ENCODE measurements at places on chromosomes 5 and 9.

GRCh38 chr5:175797521-175798038 lies 73.8 kb upstream of the CPLX2 start:
- peak; percentile 38 for DNase-seq

DNA sequence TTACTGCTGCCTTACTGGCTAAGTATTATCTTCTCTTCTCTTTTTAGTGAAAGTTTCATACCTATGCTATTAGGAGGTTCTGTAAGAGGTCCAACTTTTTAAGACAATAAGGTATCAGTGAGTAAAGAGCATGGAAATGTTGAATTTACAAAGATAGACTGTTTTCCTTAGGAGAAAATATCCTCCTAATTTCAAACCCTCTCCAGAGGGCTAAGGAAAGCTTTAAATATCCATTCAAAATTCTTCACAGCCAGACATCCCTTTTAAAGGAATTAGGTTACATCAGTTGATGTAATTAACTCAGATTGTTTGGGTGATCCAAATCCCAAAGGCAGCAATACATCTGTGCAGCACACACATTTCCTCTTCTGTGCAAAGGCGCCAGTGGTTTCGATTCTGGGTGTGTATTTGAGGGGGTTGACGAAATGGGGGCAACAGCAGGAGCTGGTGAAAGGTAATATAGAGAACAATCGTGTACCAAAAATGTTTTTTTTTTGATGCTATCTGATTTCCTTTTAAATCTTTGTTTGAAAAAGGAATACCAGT lies 273.8 kb upstream of the RPS23 start:
- no peak for DNase-seq

DNA sequence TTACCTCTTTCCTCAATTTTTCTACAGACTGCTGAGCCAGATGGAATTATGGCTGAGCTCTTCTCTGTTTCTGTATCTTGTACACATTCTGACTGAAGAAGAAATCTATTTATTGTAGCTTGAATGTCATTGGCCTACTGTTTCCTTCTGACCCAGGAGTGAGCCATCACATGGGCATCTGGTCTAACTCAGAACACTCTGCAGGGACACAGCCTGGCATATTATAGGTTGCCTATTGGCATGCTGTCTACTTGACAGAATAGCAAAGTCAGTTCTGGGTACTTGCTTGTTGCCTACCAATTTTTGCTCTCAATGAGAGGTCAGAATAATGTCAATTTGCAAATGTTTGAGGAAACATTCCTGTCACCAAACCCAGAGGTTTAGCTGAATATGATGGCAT lies 7.3 kb downstream of the PCDHAC2 start:
- no peak for DNase-seq

DNA sequence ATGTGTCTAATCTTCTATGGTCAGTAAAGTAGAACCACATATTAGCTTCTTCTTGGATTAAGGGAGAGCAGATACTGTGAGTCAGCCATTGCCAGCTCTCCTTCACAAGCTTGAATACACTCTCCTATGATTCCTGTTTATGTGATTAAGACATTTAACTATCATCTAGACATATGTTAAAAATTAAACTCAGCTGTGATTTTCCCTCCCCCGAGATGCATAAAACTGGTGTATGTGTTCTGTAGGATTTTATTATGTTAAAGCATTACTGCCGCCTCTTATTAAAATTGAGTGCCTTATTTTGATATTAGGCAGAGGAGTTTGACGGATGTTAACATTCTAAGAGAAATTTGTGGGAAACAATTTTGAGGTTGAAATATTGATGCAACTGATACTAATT lies 114.6 kb downstream of the ACTBL2 start:
- no peak for DNase-seq

DNA sequence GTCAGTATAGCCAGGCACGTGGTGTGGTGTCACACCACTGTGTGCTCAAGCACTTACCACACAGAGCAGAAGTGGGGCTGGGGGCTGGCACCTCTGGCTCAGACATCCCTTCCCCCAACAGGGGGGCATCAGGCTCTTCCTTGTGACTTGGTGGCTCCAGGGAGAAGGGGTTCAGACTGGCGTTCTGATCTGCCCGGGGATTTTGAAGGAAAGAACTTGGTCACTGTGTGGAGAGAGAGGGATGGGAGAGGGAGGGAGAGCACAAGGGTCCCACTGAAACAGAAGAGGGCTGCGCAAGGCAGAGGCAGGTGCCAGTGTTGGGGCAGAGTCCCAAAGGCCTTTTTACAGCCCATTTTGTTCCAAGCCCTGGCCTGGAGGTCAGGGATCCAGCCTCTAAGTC lies 109.7 kb upstream of the ALDH1B1 start:
- DNase-seq, result no peak

DNA sequence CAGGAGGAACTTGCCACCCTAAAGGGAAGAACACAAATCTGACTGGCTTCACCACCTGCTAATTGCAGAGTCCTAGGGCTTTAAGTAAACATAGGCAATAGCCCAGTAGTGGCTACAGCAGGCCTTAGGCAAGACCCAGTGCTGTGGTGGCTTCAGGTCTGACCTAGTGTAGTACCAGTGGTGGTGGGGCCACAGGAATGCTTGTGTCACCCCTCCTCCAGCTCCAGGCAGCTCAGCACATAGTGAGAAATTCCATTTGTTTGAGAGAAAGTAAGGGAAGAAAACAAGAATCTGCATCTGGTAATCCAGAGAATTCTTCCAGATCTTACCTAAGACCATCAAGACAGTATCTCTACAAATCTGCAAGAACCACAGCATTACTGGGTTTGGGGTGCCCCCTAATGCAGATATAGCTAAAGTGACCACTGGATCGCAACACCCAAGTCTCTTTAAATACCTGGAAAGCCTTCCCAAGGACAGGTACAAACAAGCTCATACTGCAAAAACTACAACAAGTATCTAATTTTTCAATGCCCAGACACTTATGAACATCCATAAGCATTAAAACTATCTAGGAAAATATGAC lies 102.6 kb upstream of the TRPM3 start:
- no peak for DNase-seq

- DNase-seq, result no peak
Measured at GRCh38 chr5:57199866-57200265, 26.0 kb downstream of the GPBP1 start.

DNA sequence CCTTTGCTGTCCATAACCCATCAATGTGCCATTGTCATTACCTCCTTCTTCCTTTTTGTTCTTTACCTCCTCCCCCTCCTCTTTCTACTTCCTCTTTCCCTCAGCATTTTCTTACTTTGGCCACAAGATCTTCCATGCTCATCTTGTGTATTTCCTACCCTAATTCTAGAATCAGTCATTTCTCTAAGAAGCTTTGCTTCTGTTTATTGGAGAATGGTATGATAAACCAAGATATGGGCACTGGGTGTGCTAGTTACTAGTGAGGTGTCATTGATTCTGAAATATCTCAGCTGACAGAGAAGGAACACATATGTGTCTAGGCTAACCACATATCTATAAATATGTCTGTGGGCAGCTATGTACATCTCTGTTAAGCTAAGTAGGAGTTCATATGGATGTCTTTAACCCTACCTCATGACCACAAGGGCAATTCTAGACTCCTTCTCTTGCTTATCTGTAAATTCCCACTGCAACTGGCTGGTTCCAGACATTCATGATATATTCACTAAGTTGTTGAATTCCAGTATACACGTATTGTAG lies 2051.3 kb upstream of the CDH9 start:
- DNase-seq, result no peak

DNA sequence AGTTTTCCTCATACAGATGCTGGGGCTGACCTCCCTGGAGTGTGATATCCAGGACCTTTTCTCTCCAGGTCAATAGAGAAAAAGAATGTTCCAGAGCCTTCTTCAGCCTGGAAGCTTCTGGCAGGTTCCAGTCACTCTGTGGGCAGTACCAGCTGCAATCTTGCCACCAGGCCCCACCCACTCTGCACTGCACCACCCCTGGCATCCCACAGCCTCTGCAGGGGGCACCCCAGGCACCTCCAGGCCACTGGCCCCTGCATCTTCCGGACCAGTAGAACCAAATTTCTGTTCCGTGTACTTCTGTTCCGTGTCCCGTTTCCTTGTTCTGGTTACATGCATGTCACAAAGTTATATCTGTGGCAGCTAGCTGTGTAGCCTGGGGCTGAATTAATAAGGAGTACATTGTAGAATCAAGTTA lies 83.3 kb upstream of the ZBTB43 start:
- DNase-seq, result no peak

- DNase-seq, result no peak
Measured at GRCh38 chr5:172642051-172642409, 967 bp downstream of the NEURL1B start.

- DNase-seq, result no peak
Measured at GRCh38 chr9:124485201-124485600, 22.0 kb downstream of the NR5A1 start.

GRCh38 chr5:169433221-169433651 lies 132.3 kb upstream of the SLIT3 start:
- DNase-seq, result no peak

GRCh38 chr9:33178972-33179697 lies 12.0 kb upstream of the B4GALT1 start:
- no peak for DNase-seq

GRCh38 chr5:173753307-173754168 lies 134.6 kb upstream of the CPEB4 start:
- no peak for DNase-seq

- DNase-seq, result no peak
Measured at GRCh38 chr9:114015607-114016006, 62.5 kb downstream of the AMBP start.

- no peak for DNase-seq
Measured at GRCh38 chr5:163995206-163995605, 489.8 kb downstream of the MAT2B start.

DNA sequence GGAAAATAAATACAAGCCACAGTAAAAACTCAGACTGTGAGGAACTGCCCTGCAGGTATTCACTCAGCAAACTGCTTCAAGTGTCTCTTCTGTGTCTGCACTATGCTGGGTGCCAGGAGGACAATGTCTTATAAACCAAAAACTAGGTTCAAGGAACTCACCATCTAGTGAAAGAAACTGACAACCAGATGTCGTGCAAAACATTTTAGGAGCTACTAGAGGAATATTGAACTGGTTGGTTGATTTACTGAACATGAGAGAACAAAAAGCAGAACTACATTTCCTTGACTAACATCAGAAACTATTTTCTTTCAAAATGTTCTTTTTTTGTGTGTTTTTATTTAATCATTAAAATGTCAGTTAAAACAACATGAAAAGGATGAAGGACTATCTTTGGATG lies 35.2 kb downstream of the ZNF366 start:
- no peak for DNase-seq

- no peak for DNase-seq
Measured at GRCh38 chr5:153542536-153542935, 52.1 kb downstream of the GRIA1 start.

DNA sequence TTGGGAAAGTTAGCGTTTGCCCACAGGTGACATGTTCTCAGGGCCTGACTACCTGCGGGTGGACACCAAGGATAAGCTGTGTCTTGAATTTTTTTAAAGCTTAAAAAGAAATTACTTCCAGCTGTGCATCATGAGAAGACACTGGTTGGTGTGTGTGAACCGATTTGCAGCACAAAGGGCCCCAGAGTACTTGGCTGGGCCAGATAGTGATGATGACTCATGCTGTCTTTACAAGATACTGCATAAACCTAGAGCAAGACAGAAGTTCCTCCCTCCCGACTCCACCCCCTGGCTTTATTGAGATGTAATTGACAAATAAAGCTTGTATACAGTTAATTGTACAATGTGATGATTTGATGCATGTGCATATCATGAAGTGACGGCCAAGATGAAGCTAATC lies 212.8 kb downstream of the NXNL2 start:
- DNase-seq, result no peak

- no peak for DNase-seq
Measured at GRCh38 chr9:136366826-136367225, 3.3 kb upstream of the DNLZ start.

DNA sequence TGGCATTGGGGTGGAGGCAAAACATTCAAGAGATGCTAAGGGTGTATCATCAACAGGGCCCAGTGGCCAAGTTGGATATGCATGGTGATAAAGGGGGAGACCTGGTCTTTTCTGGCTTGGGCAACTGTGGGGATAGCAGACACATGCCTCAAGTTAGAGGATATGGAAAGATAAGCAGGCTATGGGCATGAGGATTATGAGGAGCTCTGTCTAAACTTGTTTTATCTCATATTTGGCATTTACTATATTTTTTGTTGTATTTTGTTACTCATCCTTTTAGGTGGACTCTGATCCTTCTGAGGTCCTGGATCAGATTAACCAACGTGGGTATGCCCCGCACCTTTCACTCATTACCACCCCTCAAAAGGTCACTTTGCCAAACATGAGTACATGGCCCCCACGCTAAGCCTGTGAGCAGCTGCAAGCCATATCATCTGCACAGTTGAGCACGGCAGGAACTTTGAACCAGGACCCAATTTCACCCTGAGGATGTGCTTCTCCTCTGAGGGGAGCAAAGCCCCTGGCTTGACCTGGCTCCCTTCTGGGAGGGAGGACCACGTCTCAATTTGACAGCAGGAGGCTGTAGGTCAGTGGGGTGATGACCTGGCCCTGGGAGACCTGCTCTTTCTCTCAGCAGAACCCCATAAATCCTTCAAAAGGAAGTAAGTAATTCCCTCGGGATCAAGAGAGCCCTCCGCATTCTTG lies 71.1 kb upstream of the CD180 start:
- no peak for DNase-seq

- DNase-seq, result no peak
Measured at GRCh38 chr9:89892920-89893319, 288.1 kb downstream of the GADD45G start.

DNA sequence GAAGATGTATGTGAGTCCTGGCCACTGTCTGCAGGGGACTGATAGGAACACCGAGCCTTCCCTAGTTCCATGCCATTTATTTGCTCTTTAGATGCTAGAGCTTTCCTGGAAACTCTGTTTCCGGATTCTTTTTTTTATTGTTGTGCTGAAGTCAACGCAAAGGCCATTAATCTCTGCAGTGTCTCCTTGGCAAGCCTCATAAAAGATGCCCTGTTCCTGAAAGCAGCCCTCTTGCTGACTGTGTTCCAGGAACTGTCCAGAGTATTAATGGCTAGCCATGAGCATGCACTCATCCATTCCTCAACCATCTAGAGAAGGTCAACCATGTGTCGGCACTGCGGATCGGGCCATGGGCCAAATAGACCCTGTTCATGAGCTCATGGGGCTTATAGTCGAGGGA lies 42.9 kb upstream of the SMAD5 start:
- no peak for DNase-seq

GRCh38 chr5:388266-389196 lies 54.4 kb upstream of the EXOC3 start:
- no peak for DNase-seq

- DNase-seq, result no peak
Measured at GRCh38 chr5:72338689-72339209, 18.6 kb downstream of the PTCD2 start.

- peak; percentile 1 for DNase-seq
Measured at GRCh38 chr5:152532714-152533113, 127.6 kb upstream of the NMUR2 start.

- no peak for DNase-seq
Measured at GRCh38 chr5:63686181-63686580, 276.1 kb downstream of the HTR1A start.
